WTC11 (cell line): ENCODE measurements at places on chromosomes 3 and 15. TPM values are rescaled to one million over a fixed set of nuclear protein-coding genes. Genes with fewer than 3 reads are reported as not detected.

- DNase-seq = no peak
Observed at GRCh38 chr15:55277715-55278114, 11.9 kb downstream of the RAB27A start.

DNA sequence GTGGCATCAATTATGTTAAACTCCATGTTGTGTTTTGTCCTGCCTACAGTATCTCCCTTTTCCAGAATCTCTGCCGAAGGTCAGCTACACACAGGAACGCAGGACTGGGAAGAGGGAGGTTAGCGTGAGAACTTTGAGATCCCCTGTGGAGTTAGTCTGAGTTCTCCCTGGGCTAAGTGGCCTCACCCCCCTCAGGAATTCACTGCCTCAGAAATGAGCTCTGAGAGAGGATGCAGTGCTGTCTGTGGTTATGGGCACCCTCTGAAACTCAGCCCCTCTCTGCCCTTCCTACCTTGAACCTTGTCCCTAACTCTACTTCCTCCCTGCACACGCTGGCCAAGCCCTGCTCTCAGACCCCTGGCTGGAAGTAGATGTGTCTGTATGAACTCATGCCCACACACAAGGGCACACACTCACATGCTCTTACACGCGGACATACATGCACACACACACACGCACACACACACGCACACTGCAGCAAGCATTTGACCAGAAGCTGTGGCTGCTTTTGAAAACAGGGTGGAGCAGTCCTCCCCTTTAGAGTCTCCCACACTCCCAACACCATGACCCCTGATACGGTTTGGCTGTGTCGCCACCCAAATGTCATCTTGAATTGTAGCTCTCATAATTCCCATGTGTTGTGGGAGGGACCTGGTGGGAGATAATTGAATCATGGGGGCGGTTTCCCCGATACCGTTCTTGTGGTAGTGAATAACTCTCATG, 5.3 kb upstream of the VIPR1 start:
- DNase-seq = peak; percentile 63

- DNase-seq = no peak
Observed at GRCh38 chr3:46184469-46184868, 23.6 kb downstream of the CCR1 start.

- no peak for DNase-seq
Observed at GRCh38 chr3:167866331-167866730, 130.8 kb downstream of the SERPINI1 start.

GRCh38 chr15:89851673-89852341, 37.2 kb upstream of the ANPEP start:
- no peak for DNase-seq

DNA sequence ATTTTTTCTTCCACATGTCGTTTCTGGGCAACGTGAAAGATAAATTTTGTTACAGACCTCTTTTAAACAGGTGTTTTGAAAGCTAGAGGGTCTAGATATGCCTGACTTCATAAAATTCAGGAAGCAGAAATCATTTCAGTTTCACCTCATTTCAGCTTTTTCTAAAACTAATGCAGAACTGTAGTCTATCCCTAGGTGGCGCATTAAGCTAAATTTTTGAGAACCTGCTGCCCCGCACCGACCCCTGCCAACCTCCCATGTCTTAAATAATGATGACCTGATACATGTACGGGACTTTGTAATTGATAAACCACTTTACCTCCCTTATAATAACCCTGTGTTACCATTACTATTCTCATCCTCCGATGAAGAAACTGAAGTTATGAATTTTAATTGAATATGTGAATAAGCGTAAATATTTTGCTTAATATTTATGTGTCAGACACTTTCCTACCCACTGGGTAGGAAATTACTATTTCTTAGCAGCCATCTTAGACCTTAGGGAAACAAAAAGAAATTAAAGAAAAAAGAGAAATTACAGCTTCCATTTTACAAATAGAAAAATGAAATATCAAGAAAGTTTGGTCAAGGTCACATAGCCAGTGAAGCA, 78.7 kb upstream of the GCNT3 start:
- peak; percentile 25 for DNase-seq

GRCh38 chr15:99443768-99444446, 121.9 kb upstream of the MEF2A start:
- DNase-seq = no peak

DNA sequence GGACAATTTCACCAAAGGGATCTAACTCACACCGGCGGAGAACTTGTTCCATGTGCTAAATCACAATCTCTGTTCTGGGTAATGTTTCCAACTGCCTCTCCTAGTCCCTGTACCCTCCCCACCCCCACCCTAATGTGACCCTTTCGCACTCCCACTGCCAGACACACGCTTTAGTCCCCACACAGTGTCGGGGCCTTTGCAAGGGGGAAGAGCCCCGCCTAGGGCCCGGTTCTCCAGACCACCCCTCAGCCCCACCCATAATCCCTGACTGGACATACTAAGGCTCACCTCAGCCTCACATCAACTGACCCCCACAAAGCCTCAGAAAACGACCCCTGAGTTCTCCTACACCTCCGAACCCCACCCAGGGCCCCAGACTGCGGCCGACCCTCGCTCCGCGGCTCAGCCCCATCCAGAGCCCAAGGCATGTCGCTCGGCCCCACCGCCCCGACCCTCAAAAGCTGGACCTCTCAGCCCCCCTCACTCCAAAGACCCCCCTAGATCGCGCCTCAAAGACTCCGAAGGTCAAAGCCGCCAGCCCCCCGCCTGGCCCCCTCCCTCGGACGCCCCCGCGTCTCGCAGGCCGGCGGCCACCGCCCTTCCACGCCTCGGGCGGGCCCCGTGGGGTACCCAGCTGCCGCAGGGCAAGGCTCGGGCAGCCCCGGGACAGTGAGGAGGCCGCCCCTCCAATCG, 72.0 kb upstream of the MAP4 start:
- peak; percentile 21 for DNase-seq

DNA sequence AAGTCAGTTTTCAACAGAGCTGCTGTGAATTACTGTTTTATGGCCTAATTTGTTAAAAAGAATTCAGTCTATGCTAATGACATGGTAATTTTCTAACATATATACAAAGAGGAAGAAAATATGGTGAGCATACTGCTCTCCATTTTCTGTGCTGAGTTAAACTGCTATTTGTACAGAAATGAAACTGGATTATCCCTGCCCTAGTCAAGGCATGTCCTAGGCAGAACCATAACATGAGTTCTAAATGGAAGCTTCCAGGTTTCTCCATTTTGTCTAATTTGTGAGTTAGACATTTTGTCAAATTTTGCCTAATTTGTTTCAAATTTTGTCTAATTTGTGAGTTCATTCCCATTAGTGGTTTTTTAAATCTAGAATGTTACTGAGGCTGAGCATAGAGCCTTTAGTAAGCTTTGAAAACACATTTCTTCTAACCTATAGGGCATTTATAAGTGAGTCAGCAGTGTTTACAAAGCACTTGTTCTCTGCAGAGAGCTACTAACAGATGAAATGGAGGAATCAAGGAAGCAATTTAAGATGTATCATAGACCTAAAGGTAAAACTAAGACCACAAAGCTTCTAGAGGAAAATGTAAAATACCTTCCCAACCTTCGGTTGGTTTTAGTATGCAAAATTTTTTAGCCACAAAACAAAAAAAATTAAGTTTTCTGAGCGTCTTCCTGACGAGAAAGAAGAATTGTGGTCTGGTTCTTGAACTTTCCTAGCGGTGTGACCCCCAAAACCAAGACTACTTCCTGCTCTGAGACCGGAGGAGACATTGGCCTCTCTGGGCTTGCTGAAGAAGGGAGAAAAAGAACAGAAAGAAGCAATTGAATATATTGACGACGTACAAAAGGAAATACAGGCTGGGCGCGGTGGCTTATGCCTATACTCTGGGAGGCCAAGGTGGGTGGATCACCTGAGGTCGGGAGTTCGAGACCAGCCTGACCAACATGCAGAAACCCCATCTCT, 9.8 kb downstream of the P2RY14 start:
- DNase-seq = no peak

ACSBG1 gene
- 4.1 to 5.8 TPM (median 5.0 TPM) in 3 replicates for total RNA-seq

DNA sequence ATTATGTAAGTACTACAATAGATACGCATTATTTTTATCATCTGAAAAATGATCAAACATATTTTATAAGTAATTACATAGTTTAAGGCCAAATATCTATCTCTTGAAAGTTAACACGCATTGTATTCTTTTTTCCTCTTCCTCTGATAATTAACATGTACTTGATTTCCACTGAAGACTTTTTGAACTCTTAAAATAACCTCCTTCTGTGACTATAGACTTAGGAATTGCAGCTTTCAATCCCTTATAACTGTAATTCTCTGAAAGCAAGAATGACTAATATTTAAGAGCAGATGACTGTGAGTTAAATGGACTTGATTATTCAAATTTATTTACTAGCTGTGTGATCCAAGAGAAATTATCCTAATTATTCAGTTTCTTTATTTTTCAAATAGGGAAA, 730.6 kb upstream of the NECTIN3 start:
- DNase-seq = no peak

LMCD1 gene
- total RNA-seq = 10.6 to 12.5 TPM (median 10.9 TPM) in 3 replicates

GRCh38 chr15:100279446-100279845, 62.3 kb downstream of the ADAMTS17 start:
- DNase-seq = no peak

BFSP2 gene
- 0.44 TPM in 1 of 3 replicates, not detected in the others for total RNA-seq

MRAS gene
- 11.1 to 14.8 TPM (median 11.7 TPM) in 3 replicates for total RNA-seq

- DNase-seq = no peak
Observed at GRCh38 chr15:58136731-58137130, 1.4 kb upstream of the AQP9 start.

DNA sequence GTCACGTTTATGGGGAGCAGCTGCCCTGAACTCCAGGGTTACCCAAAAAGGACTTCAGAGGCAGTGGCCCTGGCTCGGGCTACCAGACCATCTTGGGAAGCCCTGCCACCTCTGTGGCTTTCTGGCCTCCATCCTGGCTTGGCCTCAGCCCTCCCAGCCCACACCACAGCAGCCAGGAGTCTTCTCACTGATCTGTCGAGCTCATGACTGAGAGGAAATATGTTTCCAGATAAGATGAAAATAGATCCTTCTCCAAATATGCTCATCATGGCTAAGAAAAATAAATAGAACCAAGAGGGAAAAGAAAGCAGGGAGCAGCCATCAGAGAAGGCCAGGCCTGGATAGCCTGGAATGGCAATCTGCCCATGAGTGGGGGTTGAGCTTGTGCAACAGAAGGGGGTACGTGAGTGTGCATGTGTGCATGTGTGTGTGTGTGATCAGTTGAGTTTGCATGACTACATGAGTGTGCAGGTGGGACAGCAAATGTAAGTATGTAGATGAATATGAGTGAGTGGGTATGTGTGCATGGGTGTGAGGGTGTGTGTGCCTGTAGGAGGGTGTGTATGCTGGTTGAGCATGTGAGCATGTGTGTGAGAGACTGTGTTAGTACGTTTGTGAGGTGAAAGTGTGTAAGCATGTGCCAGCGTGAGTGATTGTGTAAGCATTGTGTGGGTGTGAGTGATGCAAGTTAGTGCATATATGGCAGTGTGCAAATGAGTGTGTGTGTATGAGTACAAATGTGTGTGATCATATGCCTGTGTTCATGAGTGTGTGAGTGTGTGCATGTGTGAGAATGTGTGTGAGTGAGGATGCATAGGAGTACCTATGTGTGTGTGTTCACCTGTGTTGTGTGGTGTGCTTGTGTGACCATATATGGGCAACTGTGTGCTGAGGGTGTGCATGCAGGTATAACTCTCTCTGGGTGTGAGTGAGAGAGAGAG, 9.9 kb upstream of the RFT1 start:
- DNase-seq = no peak

GRCh38 chr3:152319831-152320617, 51.3 kb downstream of the MBNL1 start:
- DNase-seq = no peak

GRCh38 chr3:123046262-123047061, 18.9 kb upstream of the SEMA5B start:
- no peak for DNase-seq

CLDN11 gene
- 12.1 to 12.6 TPM (median 12.5 TPM) in 3 replicates for total RNA-seq

MESP1 gene
- 0.32 to 0.50 TPM (median 0.41 TPM) in 3 replicates for total RNA-seq

- no peak for DNase-seq
Observed at GRCh38 chr3:115401851-115402501, 221.3 kb upstream of the GAP43 start.

DNA sequence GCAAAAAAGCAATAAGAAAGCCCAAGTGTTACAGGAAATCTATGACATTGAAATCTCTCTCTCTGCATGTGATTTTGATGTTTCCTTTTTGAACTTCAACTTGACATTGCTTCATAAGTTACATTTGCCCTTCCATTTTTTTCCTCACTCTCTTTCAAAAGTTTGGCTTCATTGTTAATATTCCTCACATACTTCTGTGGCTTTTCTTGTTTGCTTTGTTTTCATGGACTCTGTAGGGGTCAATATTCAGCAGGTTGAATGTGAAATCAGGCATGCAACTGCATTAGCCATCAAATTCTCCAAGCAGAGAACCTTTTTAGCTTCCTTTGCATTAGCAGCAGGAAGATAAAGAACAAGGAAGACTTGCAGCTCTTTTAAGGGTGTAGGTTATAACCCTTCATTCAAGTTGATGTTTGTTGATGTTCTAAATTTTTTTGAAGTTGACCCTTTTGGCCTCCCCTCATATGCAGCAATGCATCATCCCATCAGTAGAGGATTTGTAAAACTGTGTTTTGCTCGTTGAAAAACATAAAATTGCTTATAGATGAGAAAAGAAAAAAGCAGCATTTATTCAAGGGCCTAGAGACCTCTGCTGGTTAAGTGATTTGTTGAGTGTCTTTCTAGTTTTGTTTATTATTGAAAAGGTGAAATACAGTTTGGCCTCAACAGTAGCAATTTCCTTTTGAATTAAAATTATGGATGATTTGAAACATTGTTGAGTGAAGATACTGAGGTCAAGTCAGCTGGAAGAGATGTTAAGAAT, 211.4 kb downstream of the IL5RA start:
- DNase-seq = no peak

GRCh38 chr3:54845011-54845410, 82.8 kb downstream of the LRTM1 start:
- DNase-seq = no peak

GRCh38 chr3:111260878-111261277, 189.3 kb downstream of the NECTIN3 start:
- no peak for DNase-seq

DNA sequence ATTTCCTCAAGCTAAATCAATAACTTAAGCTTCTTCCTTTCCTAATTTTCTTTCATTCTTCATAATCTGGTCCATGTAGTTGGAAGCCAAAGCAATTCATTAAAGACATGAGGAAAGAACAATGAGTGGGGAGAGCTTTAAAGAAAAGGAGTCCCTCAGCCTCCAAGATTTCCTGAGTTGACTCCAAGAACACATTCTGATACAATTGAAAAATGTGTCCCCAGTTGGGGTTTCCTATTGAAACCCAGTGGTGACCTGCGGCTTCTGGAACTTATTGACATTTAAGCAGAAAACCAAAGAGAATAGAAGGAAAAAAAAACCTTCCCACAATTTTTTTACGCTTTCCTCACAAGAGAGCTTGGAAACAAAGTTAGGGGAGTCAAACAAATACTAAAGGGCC, 37.0 kb downstream of the ATP8B4 start:
- no peak for DNase-seq

SLC27A2 gene
- 3.0 to 5.7 TPM (median 5.6 TPM) in 3 replicates for total RNA-seq

DNA sequence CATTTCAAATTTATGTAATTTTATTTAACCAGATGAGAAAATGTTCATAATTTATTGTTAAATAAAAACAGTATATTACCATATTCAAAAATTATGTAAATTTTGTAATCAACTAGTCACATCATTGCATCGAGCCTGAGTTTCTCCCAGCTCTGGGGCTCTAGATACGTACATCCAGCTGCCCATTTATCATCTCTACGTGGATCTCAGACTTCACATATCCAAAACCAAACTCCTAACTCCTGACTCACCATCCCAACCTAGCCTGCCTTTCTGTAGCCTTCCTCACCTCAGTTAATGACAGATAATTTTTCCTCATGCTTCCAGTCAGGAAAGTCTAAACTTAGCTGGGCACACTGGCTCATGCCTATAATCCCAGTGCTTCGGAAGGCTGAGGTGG, 194.8 kb downstream of the SSR3 start:
- no peak for DNase-seq

EID1 gene
- 89.5 to 104 TPM (median 102 TPM) in 3 replicates for total RNA-seq

SIDT1 gene
- 0.21 to 0.23 TPM (median 0.22 TPM) in 3 replicates for total RNA-seq
